ENCODE measurements at places on chromosomes 5 and 9.

- DNase-seq: no peak
Measured at GRCh38 chr5:95760273-95761191, 29.4 kb downstream of the RHOBTB3 start.

DNA sequence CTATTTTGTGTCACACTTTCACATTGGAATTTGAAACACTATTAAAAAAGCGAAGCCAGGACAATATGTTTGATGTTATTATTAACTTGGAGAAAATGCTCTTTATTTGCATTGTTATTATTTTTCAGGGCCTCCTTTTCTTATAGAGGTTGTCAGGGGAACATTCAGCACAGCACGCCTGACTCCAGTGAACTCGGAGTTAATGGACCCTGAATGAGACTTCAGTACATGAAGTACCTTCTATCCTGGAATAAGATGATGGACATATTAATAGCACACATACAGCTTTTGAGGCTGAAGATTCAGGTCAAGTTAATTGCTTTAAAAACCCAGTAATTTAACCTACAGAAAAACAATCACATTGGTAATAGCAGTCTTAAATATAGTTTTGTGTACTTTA lies 652.9 kb downstream of the SEMA5A start:
- DNase-seq: no peak

DNA sequence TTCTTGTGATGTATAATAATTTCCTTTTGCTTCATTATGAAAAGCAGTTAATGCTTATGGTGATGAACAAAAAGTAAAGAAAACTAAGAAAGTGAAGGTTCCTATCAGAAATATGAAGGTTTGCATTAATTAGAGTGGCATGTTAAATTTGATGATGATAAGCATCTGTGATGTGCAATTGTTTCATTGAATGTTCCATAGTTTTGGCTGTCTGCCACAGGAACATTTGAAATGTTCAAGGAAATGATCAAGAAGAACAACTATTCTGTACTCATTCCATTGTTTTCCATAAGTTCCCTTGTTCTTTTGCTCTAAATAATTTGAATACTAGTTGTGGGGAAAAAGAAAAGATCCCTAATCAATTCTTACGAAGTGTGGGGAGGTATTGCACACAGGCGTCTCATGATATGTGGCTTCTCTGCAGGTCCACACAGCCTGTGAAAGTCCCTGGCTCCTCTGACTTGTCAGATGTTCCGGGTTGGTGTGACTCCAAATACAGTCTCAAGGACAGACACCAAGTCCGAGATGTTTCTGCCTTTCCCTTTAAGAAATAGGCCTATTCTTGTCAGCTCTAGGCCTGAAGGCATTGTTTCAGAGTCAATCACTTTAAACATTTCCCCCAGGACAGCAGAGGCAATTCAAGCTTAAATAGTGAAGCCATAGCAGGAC lies 152.6 kb upstream of the MAST4 start:
- DNase-seq: no peak

DNA sequence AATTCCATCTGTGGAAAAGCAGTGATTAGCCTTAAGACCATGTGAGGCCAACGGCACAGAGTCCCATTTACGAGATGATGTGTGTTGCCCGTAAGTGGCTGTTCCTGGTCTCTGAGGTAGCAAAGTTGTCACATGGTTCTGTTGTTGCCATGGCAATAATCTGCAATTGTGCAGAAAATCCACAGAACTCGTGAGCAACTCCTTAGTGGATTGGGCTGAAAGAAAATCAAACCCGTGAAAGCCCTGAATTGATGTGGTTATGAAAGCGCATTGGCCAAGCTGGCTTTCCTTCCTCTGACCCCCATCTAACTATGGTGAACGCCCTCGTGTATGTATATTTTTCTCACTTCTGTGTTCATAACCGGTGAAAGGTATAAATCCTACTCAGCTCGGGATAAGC lies 614.7 kb downstream of the EBF1 start:
- no peak for DNase-seq

DNA sequence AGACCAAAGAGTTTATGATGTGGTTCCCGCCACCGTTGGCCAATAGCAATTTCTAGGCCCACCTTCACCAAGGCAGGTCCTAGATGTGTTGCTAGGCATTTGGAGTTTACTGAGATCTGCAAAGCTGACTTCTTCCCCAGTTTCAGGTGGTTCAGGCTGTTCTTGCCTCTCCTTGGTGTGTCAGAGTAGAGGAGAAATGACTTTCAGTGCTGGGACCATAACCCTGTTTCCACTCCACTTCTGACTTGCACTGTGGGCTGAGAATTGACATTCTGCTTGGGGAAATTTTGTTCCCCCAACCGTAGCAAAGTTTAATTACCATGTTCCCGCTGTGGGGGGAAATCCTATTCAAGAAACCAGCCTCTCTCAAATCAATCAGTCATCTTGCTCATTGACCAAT lies 128.0 kb upstream of the GABRP start:
- DNase-seq: no peak

- no peak for DNase-seq
Measured at GRCh38 chr9:95742821-95743220, 132.7 kb upstream of the ERCC6L2 start.

GRCh38 chr5:122180146-122180712 lies 50.9 kb downstream of the ZNF474 start:
- DNase-seq: no peak

- no peak for DNase-seq
Measured at GRCh38 chr5:1118231-1118698, 6.4 kb upstream of the SLC12A7 start.

DNA sequence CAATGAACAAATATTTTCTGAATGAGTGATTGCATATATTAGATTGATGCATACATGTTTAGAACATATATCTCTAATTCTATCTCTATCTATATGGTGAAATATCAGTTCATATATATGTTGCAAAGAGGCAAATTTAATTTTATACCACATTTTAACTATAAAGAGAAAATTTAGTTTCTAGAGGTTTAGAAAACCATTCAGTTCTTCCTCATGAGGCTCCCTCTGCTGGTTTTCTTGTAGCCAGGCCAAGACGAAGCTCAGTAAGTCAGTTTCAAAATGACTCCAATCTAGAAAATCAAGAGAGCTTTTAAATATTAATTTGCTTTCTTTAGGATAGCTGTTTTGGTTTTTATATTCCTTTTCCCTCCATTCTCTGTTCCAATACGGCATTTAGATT lies 312.1 kb downstream of the TMEM232 start:
- no peak for DNase-seq

DNA sequence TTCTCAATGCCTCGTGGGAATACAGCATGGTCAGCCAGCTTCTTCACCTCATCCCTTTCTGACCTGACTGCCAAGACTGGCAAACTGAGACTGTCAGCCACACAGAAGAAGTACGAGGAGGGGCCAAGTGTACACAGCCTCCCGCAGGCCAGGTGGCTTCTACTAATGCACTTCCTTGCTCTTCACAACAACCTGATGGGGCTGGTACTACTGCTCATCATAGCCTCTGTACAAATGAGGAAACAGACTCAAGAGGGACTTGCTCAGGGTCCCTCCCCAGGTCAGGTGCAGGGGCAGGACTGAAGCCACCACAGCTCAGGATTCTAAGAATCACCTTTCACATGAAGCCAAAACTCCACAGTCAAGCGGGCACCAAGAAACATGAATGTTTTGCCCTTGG lies 21.3 kb downstream of the NIPAL4 start:
- no peak for DNase-seq

DNA sequence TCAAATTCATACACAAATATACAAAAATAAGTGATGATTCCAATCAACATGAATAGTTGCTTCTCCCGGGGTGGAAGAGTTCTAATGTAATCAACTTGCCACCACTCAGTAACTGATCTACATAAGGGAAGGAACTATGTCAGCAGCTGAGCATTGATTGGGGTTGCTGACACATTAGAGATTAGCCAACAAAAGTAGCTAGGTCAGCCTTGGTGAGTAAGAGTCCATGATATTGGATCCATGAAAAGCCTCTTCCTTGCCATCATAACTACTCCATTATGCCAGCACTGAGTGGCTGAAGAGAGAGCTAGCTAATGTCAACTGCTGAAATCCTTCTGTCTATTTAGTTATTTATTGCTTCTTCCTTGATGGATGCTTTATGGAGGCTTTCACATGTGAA lies 309.8 kb downstream of the NFIB start:
- no peak for DNase-seq

GRCh38 chr5:150114773-150115408 lies 28.5 kb upstream of the CSF1R start:
- no peak for DNase-seq

- no peak for DNase-seq
Measured at GRCh38 chr9:110575169-110575568, 4.4 kb downstream of the SVEP1 start.

DNA sequence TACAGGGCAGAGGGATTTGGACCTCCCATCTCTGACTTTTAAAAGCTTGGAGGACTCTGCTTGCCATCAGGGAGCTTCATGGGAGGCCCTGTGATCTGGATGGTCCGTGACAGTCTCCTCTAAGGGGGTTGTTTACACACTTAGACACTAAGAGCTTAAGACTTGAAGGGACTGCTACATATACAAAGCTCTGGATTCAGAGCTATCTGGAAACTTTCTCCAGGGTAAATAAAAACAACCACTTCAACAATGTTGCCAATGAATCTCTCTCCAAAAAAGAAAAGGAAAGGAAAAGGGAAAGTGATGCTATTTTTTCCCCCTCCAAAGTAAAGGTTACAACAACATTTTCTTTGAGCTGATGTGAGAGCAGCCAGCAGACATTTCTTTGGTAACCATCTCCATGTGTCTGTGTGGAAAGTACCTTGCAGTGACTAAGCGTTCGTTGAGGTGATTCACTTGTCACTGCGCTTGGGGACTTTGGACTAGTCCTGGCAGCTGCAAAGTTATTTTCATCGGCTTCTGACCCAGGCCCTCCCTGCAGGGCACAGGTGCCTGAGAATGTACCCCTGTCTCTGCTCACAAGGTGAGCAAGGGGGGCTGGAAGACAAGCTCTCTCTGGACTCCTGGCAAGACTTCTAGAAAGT lies 262.1 kb upstream of the KLF4 start:
- no peak for DNase-seq

DNA sequence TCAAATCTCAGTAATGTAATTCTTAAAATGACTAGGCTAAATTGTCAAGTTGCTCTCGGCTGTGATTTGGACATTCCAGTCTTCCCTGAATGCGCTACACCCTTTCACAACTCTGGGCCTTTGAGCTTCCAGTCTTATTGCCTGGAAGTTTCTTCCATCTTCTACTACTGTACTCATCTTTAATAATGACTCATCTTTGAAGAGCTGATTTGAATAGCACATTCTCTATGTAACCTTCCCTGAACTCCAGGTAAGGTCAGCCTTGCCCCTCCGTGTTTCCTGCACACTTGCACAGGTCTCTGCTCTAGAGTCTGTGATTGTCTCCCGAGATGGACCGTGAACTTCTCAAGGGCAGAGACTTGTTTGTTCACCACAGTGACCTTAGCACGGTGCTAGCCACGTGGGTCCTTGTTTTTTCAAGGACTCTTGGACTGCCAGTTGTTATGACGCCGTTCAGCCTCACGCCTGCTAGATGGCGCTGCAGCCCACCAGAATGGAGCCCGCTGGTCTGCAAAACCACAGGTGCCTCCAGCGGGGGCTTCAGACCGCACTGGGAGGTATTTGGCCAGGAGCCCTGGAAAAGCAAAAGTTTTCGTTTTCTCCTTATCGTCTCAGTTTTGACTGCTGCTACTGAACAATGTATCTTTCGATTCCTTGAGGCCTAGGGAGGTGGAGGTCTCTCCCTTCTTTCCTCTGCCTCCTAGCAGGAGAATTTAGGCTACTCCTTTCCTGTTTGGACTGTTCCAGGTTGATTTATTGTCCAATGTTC lies 44.4 kb downstream of the SEC61B start:
- no peak for DNase-seq

DNA sequence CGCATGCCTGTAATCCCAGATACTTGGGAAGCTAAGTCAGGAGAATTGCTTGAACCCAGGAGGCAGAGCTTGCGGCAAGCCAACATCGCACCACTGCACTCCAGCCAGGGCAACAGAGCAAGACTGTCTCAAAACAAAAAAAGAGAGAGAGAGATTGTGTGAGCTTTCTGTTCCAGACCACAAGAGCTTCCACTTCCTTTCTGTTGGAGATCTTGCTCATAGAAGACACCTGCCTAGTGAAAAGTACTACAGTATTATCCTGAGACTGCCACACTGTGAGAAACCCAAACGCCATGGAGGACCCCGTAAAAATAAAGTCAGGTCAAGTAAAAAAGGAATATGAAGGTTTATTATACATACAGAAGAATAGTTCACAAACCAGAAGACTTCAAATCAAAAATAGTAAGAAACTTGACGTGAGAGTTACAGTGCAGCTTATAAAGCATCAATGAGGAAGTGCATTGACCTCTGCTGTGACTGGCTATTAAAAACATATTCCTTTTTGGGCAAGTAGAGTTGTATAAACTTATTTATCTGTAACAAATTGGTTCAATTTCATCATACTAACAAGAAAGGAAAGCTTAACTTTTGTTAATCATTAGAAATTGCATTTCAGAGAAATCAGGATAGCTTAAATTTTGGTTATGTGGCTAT lies 4.3 kb upstream of the EMB start:
- no peak for DNase-seq

DNA sequence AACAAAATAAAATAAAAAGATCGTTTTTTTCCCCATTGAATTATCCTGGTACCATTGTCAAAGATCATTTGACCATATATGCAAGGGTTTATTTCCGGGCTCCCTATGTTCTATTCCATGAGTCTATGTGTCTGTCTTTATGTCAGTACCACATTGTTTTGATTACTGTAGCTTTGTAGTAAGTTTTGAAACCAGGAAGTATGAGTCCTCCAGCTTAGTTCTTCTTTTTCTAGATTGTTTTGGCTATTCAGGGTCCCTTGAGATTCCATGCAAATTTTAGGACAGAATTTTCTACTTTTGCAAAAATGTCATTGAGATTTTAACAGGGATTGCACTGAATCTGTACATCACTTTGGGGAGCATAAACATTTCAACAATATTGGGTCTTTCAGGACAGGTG lies 18.7 kb upstream of the EEIG1 start:
- DNase-seq: no peak

- DNase-seq: no peak
Measured at GRCh38 chr5:137751869-137752491, 2.2 kb downstream of the HNRNPA0 start.

GRCh38 chr5:80071510-80072021 lies 36.4 kb downstream of the THBS4 start:
- DNase-seq: no peak

DNA sequence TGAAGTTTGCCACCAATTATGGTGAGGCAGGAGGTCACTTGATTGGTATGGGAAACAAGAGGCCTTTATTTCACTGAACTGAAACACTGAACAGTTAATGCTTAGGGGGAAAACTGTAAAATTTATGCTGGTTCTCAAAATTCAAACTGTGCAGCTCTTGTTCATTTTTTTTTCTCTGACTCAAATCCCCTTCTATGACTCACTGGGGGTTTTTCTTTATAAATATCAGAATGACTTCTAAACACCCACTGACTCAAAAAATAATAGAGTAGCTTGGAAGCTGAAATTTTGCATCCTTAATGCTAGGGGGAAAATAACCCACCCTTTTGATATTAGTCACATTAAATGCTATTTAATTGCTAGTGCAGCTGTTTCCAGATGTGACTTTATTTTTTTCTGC lies 24.1 kb upstream of the OTP start:
- no peak for DNase-seq
